ENCODE measurements at places on chromosomes 6 and 20.

DNA sequence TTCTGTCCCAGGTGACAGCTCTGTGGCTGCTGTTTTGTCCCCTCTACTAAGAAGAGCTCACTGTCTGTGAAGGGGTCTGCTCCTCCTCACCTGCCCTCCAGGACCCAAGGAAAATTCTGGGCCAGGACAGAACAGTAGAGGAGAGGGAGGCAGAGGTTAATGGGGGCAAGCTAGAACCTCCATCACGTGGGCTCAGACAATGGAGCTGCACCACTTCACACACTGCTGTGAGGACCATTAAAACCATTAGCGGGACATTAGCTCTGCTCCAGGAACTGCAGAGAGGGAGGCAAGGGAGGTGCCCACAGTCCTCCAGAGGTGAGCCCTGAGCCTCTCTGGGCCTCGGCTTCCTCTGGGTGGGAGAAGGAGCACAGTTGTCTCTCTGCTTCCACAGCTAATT lies 78.4 kb downstream of the NOL4L start:
- no peak for DNase-seq

GRCh38 chr6:94955156-94955555 lies 622.2 kb upstream of the MANEA start:
- no peak for DNase-seq

GRCh38 chr6:157982102-157982562 lies 469 bp downstream of the SYNJ2 start:
- peak; percentile 24 for DNase-seq

DNA sequence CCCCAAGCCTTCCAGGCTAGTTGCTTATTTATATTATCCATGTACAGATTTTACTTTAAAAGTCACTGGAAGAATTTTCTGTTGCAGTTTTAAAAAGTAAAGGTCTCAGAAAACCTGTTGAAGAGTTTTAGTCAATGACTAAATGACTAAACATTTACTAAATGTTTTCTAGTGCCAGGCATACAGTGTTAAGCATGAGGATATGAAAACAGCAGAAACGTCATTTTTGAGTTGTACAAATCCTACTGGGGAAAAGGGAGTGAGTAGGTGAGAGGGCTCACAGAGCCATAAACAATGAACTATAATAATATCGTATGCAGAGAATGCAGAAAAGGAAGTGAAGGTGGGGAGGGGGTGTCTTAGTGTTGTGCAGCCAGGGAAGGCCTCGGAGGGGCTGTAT lies 66.3 kb downstream of the MAN1A1 start:
- no peak for DNase-seq

GRCh38 chr6:16681260-16681873 lies 79.9 kb downstream of the ATXN1 start:
- DNase-seq: no peak

DNA sequence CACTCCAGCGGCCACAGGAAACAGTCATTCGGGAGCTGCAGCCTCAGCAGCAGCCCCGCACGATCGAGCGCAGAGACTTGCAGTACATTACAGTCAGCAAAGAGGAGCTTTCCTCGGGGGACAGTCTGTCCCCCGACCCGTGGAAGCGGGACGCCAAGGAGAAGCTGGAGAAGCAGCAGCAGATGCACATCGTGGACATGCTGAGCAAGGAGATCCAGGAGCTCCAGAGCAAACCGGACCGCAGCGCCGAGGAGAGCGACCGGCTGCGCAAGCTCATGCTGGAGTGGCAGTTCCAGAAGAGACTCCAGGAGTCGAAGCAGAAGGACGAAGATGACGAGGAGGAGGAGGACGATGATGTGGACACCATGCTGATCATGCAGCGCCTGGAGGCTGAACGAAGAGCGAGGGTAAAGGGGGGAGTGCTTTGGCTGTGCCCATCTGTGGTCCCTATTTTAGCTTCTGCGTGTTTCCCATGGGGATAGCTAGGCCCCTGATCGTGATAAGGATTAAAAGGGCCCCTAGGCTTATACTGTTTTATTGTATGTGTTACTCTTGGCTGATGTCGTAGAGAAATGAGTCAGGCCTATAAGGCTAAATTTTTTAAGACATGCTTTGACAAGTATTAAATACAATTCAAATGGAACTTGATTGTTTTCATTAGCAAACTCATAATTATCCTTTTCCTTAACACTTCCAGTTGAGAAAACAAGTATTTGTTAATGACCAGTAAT lies 45.5 kb upstream of the KIF25 start:
- no peak for DNase-seq

- no peak for DNase-seq
Observed at GRCh38 chr6:90715093-90715655, 128.3 kb upstream of the MAP3K7 start.
